Right renal cortex interstitium (tissue), 3 donors: ENCODE measurements at places on chromosomes 6 and 20. TPM values are rescaled to one million over a fixed set of nuclear protein-coding genes. Genes with fewer than 3 reads are reported as not detected.

DNA sequence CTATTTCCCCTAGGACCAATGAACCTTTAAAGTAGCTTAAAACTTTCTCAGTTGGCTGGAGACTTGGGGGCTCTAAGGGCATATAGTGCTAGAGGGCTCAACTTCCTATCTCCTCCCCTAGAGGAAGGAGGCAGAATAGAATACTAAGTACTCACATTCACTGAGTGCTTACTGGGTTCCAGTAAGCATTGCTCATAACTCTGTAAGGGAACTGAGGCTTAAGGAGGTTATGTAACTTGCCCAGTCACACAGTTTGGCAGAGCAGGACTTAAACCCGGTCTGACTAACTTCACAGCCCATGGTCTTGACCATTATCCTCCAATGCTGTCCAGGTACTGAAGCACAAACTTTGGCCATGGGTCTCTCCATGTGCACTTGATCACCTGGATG is 12.5 kb downstream of the SESN1 start:
- no peak for DNase-seq

DNA sequence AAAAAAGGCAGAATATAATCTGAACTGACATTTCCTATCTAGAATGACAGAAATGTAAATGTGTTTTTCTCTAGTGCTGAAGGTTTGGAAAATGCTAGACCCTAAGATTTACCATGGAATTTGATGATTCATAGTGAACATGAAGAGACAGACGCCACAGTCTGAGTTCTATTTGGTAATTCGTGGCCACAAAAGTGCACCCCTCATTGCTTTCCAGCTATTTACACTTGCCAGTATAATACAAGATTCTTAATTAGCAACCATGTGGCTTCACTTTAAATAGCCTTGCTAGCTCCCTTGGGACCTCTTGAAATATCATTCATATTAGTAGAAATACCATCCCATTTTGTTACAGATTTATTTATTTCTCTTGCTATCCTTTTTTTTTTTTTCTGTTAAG is 636.8 kb downstream of the PRKN start:
- DNase-seq = no peak

PBOV1 gene
- polyA plus RNA-seq = 0.10 TPM

- no peak for DNase-seq
Observed at GRCh38 chr6:112039431-112039770, 14.5 kb upstream of the CCN6 start.

DNA sequence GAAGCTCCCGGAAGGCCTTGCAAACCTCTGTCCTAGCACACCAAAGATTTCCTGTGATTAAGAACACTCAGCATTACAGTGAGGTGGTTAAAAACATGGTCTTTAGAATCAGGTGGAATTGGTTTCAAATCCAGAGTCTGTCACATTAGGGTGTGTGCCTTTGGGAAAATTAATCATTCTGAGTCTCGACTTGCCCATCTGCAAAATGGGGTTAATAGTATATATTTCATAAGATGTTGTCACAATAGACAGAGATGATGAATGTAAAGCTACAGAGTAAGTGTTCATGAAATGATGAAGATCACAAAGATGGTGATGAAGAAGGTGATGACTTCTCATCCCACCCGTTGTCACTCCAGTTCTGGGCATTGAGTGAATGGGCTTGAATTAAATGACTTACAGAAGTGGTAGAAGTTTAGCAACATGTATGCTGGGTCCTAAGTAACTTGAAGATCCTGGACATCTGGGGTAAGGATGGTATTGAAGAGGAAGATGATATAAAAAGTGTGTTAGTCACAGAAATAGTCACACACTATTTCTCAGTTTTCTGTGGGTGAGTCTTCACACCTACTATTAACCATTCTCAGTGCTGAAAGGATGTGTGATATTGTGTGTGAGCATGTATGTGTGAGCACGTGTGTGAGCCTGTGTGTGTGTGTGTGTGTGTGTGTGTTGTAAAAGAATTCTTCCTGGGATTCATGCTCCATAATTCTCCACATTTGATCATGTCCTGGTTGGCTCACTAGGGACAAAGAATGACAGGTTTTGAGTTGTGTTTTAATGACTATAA is 28.0 kb upstream of the NEDD9 start:
- no peak for DNase-seq

- no peak for DNase-seq
Observed at GRCh38 chr6:15213838-15214400, 31.9 kb upstream of the JARID2 start.

DNA sequence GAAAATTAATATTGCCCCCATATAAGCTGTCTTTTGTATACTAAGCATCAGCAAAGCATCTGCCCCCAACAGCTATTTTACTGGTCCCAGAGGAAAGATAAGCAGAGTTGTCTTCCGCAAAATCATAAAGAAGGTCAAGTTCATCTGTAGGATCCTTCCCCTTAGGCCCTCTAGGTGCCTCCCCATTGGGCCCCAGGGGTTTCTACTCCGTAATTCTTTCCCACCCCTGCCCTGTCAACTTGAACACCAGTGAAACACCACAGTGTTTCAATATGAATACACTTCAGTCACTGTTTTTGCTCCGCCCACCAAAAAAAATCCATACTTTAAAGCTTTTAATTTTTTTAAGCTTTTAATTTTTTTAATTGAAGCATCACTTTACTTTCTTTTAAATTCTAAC is 159.2 kb downstream of the ATXN1 start:
- no peak for DNase-seq

DNA sequence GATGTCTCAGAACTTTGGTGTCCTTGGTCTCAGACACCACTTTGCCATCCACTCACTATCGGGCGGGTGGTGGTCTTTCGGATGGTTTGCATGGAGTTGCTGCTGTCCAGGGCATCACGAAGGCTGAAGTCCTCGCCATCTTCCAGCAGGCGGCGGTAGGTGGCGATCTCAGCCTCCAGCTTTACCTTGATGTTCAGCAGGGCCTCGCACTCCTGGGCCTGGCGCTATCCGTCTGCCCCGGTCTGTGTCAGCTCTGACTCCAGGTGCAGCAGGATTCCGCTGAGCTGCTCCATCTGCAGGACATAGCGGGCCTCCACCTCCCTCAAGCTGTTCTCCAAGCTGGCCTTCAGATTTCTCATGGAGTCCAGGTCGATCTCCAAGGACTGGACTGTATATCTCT is 36.0 kb downstream of the ZNF311 start:
- DNase-seq = no peak

DNA sequence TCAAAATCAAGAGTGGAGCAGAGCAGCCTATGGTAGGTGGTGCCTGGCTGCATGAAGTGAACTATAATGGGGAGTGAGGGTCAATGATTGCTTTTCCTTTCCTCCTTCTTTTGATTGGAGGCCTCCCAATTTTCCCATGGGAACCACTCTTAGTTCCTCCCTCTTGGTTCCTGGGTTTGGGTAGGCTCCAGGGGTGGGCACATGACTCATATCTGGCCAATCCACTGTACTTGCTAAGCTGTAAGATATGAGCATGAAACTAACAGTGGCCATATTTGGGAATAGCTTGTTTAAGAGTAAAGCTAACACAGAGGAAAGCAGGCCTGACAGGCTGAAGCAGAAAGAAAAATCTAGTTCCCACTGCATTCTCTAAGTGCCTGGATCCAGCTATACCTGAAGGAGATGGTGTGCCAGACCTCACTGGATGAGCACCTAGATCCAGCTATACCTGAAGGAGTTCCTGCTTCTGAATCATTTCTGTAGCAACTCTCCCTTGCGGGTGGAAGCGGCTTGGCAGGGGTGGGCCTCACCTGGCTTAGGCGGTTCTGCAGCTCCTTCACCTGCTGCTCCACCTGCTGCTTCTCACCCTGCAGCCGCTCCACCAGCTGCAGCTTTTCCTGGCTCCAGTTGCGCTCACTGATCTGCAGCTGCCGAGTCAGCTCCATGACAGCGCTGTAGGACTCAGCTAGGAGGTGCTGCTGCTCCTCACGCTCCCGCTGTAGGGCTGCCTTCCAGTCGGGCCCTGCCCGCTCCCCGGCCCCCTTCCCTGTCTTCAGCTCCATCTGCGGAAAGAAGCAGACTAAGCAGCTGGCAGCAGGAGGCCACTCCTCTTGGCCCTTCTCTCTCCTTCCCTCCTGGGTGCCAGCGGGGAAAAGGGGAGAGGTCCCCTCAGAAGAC is 29.0 kb upstream of the DSN1 start:
- no peak for DNase-seq

DNA sequence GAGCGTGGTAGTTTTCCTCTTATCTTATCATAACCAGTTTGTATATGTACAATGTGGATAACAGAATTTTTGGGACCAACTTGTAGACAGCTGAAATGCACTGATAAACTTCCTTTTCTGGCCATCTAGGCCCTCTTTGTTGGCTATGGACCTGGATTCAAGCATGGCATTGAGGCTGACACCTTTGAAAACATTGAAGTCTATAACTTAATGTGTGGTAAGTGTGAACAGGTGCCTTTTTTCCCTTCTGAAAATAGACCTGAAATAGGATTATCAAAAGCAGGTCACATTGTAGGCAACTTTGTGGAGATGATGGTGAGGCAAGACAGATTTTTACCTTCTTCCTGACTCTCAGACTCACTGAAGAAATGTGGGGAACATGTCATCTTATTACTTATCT is 67.8 kb downstream of the ENPP1 start:
- no peak for DNase-seq

GRCh38 chr6:49570474-49571079 is 20.1 kb downstream of the C6orf141 start:
- no peak for DNase-seq

DNA sequence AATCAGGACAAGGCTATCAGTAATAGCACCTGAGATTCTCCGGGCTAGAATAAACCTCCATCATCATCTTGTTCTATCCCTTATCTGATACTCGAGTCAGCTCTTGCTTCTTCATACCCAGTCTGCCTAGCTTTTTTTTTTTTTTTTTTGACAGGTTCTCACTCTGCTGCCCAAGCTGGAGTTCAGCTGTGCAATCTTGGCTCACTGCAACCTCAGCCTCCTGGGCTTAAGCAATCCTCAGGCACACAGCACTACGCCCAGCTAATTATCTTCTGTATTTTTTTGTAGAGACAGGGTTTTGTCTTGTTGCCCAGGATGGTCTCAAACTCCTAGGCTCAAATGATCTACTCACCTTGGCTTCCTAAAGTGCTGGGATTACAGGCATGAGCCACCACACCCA is 19.5 kb downstream of the SRSF6 start:
- no peak for DNase-seq

DNAH8 gene
- 0.28 TPM for polyA plus RNA-seq

- DNase-seq = no peak
Observed at GRCh38 chr6:139540276-139540675, 165.8 kb upstream of the CITED2 start.

CGA gene
- 0.53 TPM for polyA plus RNA-seq

DNA sequence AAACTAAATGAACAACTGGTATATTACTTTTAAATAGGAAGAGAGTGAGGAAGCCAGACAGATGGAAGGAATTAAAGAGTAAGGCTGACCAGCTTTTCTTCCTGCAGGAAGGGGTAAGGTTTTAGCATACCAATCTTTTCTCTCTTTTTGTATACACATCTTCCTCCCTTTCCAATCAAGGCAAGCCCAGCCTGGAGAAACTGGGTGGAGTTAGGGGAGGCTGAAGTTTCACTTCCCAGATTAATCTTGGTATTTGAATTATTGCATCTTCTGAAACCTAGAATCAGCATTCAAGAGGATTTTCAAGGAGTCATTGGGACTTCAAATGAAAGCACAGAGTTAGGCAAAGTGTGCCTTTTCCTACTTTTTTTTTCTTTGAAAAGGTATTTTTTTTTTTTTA is 33.1 kb downstream of the TMEM14A start:
- DNase-seq = no peak

NKAPL gene
- 2.6 TPM for polyA plus RNA-seq

BACH2 gene
- polyA plus RNA-seq = 9.1 TPM

DNA sequence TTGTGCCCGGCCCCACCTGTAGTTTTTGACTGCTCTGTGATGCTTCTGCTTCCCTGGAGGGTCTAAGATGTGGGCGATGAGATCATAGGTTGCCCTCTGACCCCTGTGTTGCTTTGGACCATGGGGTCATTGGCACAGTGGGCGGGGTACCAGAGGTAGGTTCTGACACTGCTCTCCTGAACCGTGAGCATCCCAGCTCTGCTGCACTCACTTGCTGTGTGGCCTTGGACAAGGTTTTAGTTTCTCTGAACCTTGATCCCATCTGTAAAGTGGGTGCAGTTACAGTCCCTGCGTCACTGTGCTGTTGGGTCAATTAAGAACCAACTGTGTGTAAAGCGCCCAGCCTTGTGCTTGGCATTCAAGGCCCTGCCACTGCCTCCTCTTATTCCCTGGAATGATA is 30.9 kb downstream of the SRC start:
- no peak for DNase-seq

DNA sequence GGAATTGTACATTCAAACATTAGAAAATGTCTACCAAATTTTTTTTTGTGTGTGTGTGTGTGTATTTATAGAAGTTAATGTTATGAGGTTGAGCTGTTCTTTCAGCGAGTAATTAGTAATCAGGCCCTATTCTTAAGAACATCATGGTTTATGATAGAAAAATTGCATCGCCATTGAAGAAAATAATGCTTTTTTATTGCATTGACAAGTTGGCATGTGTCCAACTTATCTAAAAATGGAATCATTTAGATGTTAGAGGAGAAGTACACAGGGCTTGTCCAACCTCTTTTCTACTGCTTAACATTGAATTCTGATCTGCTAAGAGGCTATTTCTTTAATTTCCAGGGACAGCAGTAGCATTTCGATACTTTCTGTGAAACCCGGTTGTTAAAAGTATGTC is 61.6 kb upstream of the ADGRG6 start:
- no peak for DNase-seq

FOXQ1 gene
- polyA plus RNA-seq = 10.0 TPM

DNA sequence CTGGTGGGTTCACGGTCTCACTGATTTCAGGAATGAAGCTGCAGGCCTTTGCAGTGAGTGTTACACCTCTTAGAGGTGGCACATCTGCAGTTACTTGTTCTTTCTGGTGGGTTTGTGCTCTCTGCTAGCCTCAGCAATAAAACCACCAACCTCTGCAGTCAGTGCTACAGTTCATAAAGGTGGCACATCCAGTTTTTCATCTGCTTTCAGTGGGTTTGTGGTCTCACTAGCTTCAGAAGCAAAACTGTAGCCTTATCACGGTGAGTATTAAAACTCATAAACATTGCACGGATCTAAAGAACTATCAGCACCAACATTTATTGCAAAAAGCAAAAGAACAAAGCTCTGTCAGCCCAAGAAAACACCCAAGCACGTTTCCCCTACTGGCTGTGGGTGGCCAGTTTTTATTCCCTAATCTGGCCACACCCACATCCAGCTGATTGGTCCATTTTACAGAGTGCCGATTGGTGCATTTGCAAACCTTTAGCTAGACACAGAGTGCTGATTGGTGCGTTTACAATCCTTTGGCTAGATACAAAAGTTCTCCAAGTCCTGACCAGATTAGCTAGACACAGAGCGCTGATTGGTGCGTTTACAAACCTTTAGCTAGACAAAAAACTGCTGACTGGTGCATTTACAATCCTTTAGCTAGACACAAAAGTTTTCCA is 3.4 kb upstream of the TMEM14C start:
- no peak for DNase-seq
